Activated CD4-positive, alpha-beta T cell treated with anti-CD3 and anti-CD28 coated beads for 36 hours (primary cell): ENCODE measurements at places on chromosomes 13 and 19. TPM values are rescaled to one million over a fixed set of nuclear protein-coding genes. Genes with fewer than 3 reads are reported as not detected.
A peak's percentile ranks its signal among the peaks of the same experiment; 100 is the strongest.

DNA sequence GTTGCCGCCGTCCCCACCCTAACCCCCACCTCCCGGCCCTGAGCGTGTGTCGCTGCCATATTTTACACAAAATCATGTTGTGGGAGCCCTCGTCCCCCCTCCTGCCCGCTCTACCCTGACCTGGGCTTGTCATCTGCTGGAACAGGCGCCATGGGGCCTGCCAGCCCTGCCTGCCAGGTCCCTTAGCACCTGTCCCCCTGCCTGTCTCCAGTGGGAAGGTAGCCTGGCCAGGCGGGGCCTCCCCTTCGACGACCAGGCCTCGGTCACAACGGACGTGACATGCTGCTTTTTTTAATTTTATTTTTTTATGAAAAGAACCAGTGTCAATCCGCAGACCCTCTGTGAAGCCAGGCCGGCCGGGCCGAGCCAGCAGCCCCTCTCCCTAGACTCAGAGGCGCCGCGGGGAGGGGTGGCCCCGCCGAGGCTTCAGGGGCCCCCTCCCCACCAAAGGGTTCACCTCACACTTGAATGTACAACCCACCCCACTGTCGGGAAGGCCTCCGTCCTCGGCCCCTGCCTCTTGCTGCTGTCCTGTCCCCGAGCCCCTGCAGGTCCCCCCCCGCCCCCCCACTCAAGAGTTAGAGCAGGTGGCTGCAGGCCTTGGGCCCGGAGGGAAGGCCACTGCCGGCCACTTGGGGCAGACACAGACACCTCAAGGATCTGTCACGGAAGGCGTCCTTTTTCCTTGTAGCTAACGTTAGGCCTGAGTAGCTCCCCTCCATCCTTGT, 6.4 kb downstream of the YIPF2 start:
- no peak for DNase-seq

DNA sequence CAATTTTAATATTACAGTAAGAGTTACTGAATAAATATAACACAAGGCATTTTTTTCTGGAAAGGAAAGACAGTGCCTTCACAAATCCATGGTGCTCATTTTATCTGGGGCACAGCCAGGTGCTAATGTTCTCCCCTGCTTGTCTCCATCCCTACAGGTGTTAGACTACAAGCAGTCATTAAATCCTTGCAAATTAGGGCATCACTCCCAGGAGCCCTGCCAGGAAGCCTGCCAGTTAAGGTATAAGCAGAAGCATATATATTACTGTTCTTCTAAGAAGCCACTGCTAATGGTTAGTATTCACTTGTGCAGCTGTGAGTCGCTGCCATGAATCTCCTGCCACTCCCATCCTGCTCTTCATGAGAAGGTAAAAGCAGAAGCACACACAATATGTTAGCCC, 149.7 kb downstream of the OXGR1 start:
- no peak for DNase-seq

GRCh38 chr13:111630406-111630805, 310.0 kb downstream of the TEX29 start:
- DNase-seq, result no peak

DNA sequence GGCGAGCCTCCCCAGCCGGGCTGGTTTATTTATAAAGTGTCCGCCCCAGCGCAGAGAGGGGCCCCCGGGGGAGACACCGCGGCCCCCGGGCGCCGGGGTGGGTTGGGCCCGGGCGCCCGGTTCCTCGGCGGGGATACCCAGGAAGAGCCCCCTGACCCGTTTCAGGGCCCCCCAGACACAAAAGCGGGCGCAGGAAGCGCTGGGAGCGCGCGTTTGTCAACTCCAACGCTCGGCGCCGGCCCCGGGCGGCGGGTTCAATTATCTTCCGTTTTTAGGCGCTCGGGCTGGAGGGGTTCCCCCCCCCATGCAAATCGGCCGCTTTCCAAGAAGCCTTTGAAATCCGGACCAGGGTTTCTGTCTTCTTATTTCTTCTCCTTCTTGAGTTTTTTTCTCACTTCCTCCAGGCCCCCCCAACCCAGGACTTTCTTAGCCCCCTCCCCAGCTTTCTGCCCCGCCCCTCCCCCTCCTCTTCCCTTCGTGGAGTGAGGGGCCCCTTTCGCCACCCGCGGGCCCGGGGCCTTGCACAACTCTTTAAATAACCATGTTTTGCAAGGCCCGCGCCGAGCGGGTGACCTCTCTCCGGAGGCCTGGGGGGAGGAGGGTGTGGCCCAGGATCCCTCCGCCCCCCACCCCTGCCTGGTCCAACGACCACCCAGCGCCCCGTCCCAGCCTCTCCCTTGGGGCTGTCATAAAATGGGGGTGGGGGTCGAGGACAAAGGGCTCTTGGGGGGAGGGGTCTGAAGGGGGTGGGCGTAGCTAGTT, 935 bp downstream of the ARID3A start:
- peak; percentile 85 for DNase-seq

GRCh38 chr13:87656306-87656705, 14.9 kb upstream of the SLITRK5 start:
- no peak for DNase-seq

GRCh38 chr13:21147827-21148226, 28.5 kb downstream of the SKA3 start:
- DNase-seq, result no peak

DNA sequence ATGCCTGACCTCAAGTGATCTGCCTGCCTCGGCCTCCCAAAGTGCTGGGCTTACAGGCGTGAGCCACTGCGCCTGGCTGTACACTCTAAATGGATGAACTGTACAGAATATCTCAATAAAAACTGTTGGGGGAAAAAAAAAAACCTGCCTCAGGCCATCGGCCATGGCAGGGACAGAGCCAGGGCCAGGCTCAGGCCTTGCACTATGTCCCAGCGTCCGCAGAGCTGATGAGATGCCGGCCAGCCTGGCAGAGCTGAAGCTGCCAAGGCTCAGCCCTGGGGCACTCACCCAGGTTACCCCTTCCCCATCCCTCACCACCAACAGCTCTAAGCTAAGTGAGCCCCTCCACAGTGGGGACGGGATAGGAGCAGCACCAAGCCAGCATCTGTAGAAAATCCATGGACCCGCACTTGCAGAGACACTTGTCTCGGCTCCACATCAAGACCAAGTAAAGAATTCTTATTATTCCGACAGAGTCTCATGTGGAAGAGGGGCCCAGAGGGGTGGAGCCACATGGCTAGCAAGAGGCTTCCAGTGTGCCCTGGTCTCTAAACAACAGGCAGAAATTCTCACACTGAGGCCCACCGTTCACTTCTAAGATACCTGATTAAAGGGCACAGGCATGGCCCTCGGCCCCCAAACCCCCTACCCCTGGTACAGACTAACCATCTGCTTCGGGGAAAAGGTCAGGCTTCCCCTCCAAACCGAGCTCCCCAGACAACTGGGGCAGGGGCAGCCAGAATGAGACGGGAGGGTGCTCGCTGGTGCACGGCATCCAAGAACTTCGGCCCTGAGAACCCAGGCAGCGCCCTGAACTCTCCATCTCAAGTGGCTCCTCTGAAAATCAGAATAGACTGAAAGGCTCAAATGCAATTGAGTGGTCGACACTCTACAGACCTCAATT, 5.8 kb downstream of the PPP6R1 start:
- no peak for DNase-seq

DNA sequence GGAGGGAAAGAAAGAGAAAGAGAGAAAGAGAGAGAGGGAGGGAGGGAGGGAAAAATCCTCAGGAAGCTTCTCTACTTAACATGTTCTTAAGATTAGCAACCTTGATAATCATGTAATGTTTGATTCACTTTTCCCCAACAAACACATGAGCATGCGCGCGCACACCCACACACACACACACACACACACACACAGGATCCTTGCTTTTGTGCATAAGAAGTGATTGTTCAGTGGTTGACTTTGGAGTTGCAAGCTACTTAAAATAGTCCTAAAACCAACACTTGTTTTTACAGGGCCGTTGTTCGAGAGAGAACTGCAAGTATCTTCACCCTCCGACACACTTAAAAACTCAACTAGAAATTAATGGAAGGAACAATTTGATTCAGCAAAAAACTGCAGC, 100.0 kb upstream of the RAP2A start:
- peak; percentile 29 for DNase-seq

DNA sequence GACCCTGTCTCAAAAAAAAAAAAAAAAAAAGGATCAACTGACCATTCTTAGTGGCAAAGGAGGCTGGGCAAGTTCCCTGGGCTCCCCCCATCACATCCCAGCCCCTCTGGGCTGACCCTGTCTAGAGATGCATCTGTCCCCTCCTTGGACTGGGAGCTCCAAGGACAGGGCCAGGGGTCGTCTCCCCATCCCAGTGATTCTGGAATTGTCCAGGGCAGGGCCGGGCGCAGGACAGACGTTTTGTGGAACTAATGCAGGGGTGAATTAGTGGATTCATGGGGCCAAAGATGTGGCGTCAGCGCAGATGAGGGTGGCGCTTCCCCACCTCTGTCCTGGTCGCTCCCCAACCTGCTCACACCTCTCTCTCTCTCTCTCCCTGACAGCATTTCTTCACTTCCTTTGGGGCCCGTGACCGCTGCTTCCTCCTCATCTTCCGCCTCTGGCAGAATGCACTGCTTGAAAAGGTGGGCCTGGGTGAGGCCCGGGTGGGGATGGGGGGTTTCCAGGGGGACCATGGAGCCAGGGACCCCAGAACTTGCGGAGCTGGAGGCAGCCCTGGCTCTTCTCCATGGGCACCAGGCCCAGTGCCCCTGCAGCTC, 11.1 kb downstream of the GRAMD1A start:
- DNase-seq, result no peak

DNA sequence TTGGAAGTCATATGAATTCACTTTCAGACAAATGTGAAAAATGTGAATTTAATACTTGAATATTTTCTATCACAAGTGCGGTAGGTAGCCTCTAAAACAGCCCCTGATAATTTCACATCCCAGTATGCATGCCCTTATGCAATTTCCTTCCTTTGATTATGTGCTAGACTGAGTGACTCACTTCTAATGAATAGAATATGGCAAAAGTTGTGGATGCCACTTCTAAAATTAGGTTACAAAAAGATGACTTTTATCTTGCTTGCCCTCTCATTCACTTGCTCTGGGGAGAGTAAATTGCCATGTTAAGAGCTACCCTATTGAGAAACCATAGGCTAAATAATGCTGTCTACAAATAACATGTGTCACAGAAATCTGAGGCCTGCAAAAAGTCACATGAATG, 402.5 kb upstream of the PCDH9 start:
- no peak for DNase-seq

The ZNF221 gene
- 1.8 TPM for total RNA-seq

The ZNF155 gene
- 6.0 TPM for total RNA-seq

The MRPL54 gene
- 54.8 TPM for total RNA-seq

The CYP2F1 gene
- total RNA-seq, result not detected

The ZNF440 gene
- total RNA-seq, result 7.0 TPM
